CD4-positive, alpha-beta T cell (primary cell): ENCODE measurements at places on chromosomes 2 and 18. TPM values are rescaled to one million over a fixed set of nuclear protein-coding genes. Genes with fewer than 3 reads are reported as not detected.

DNA sequence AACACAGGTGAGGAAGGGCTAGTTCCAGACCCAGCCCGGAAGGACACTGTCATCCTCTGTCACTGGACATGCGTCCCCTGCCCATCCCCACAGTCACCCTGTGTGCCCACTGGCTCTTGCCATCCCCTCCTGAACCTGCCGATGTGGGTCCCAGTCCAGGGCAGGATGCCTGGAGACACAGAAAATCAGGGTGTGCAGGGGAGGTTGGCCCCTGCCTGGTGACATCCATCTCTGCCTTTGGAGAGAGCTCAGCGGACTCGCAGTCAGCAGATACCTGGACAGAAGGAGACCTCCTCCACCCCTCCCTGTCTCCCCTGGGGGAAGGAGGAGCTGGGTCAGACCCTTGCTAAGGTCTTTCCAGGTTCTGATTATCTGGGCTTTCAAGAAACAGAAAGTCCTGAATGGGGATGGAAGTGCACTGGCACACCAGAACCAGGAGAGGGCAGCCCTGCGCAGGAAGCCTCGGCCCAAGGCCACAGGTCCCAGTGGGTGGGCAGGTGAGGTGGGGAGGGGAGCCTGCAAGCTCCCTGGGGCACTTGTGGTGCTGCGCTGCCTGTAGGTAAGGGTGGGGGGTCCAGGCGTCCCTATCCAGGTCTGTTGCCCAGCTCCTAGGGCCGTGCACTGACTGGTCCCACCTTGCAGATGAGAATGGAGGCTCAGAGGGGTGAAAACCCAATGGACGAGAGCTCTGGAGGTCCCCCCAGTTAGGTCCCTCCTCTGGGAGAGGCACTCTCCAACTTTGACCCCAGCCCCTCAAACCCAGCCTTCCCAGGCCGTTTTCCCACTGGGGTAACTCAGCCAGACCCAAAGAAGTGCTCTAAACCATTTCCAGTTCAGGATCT is 9.7 kb upstream of the OTOS start:
- peaks cover 11% of the 10 kb centered on the region for H3K27me3 ChIP-seq
- H3K4me3 ChIP-seq = no peak overlapping the region
- peak; percentile 17 for DNase-seq
- H3K36me3 ChIP-seq = no peaks in the 10 kb centered on the region
- H3K4me1 ChIP-seq = no peaks in the 10 kb centered on the region
- no peak overlapping the region for H3K27ac ChIP-seq

DNA sequence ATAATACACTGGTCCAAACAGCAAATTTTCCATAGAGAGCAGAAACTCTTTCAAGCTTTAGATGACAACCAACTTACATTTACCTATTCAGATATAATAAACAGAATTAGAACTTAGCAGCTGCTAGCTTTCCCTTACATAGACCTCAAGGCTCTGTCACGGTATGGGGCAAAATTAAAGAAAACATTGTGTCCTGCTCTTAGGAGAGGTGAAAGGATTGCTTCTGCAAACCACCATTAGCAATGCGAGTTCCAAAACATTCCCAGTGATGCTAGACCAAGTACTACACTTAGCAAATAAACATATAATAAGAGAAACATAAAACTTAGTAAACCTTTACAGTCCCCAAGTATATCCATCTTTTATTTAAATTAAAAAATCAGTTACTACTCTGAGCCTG is 183.3 kb downstream of the CAMKMT start:
- no peaks in the 10 kb centered on the region for H3K27me3 ChIP-seq
- DNase-seq = no peak
- H3K36me3 ChIP-seq = peaks cover 5% of the 10 kb centered on the region
- no peaks in the 10 kb centered on the region for H3K4me1 ChIP-seq
- H3K4me3 ChIP-seq = no peak overlapping the region

GRCh38 chr2:240647503-240648154 is 22.3 kb downstream of the GPR35 start:
- no peak for DNase-seq
- no peak overlapping the region for H3K4me3 ChIP-seq
- no peaks in the 10 kb centered on the region for H3K27me3 ChIP-seq
- H3K4me1 ChIP-seq = peaks cover 16% of the 10 kb centered on the region

DNA sequence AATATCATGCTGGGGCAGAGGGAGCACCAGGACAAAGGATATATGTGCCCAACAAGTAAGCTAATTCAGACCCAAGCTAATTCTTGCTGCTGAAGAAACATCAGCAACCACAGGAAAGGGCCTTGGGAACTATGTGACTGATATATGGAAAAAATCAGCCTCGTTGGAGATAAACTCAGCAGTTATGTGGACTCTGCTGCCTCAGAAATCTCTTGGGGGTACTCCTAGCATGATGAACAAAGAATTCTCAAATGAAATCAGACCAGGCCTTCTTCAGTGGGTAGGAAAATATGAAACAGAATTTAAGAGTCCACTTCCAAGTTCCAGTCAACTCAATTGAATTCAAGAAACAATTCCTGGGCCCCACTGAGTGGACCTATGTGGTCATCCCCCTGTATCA is 367.9 kb downstream of the TNS1 start:
- H3K27ac ChIP-seq = no peak overlapping the region
- no peaks in the 10 kb centered on the region for H3K36me3 ChIP-seq
- H3K4me1 ChIP-seq = no peaks in the 10 kb centered on the region
- H3K4me3 ChIP-seq = no peak overlapping the region
- no peak for DNase-seq
- H3K27me3 ChIP-seq = no peaks in the 10 kb centered on the region

- H3K27ac ChIP-seq = no peak overlapping the region
- H3K36me3 ChIP-seq = no peaks in the 10 kb centered on the region
- H3K4me1 ChIP-seq = no peaks in the 10 kb centered on the region
- H3K27me3 ChIP-seq = peaks cover 34% of the 10 kb centered on the region
- DNase-seq = no peak
Observed at GRCh38 chr18:55777666-55778304, 189.8 kb upstream of the TCF4 start.

DNA sequence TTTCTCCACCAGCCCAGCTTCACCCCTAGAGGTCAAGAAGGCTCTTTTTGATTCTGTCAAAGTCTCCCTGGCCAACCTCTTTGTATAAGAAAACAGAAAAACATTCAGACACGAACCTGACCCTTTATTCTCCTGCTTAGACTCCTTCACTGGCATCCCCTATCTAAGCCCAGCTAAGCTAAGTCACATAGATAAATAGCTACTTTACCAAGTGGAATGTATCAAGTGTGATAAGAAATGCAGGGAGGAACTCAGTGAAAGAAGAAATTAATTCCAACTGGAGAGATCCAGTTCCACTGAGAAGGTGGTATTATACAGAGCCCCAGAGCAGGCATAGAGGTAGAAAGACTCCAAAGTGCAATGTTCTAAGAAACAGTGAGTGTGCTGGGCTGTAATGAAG is 489.5 kb downstream of the TNS1 start:
- no peak overlapping the region for H3K4me3 ChIP-seq
- no peaks in the 10 kb centered on the region for H3K36me3 ChIP-seq
- H3K4me1 ChIP-seq = no peaks in the 10 kb centered on the region
- H3K27me3 ChIP-seq = no peaks in the 10 kb centered on the region
- no peak overlapping the region for H3K27ac ChIP-seq

Gene TMEM247
- not detected for total RNA-seq

Gene CCBE1
- not detected for total RNA-seq

Gene ANKRD62
- not detected for total RNA-seq

Gene STK25
- 76.1 TPM for total RNA-seq

Gene CRYBA2
- not detected for total RNA-seq

Gene CCDC85A
- not detected for total RNA-seq

Gene GNAL
- total RNA-seq = 0.19 TPM
